ENCODE measurements at places on chromosomes 1 and 21.

DNA sequence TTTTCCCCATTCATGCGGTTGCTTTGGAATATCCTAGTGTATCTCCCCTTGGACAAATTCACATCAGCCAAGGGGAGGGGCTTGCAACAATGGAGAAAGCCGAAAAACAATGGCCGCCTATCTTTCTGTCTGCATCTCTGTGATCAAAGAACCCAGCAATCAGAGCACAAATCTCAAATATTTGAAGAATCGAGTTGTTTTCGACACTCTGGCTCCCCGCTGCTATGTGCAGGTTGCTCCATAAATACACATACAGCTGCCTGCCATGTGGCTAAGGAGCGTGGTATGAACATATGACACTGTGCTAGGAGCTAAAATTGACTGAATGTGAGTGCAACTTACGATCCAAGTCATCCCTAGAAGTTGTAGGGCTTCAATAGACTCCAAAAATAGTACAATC is 8.5 kb downstream of the CFHR4 start:
- no peak for DNase-seq

DNA sequence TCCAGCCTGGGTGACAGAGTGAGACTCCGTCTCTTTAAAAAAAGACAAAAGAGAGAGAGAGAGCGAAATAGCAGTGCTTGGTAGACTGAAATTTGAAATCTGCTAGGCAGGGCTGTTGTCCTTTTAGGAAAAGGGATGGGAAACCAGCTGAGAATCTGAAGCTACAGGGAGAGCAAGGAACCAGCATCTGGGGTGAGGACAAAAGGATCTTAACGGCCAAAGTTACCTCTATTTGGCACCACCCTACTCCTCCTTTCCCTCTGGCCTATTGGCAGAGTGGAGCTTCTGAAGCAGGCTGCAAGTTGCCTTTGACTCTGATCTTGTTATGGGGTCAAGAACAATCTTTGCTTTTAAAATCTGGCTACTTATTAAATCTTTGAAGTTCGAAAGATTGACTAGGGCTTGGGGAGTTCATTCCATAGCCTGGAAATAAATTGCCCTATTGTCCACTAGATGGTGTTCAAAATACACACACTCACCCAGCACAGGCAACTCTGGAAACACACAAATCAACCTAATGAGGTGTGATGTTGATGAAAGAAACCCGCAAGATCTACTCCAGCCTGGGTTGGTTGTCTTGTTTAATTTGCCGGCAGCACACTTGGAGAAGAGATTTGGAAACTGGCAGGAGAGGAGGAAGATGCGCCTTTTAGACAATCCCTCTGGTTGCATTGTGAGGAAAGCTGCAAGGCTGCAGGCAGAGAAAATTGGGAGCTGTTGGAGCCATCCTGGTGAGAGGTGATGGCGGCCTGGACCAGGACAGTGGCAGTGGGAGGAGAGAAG is 16.5 kb upstream of the PARP1 start:
- no peak for DNase-seq

DNA sequence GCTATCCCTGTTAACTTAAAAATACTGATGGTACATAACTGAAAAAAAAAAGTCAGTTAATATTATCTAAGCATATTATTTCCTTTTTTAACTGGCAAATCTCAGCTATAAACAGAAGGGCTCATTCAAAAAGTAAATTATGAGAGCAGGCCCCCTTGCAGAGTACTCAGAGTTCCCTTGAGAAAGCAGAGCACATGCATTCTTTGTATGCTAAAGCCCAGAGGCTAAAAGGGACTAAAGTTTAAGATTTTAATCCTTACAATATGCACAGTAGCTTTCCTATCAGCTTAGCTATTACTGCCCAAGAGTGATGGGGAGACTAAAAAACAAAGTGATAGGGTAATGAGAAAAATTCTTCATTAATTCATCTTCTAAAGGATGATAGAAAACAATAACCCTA is 18.5 kb downstream of the SLC16A1 start:
- DNase-seq, result peak; percentile 36

- DNase-seq, result no peak
Observed at GRCh38 chr1:164753521-164754077, 194.6 kb downstream of the PBX1 start.

GRCh38 chr1:205477759-205478247 is 22.0 kb upstream of the BLACAT1 start:
- no peak for DNase-seq

- no peak for DNase-seq
Observed at GRCh38 chr1:7145947-7146346, 360.7 kb downstream of the CAMTA1 start.

DNA sequence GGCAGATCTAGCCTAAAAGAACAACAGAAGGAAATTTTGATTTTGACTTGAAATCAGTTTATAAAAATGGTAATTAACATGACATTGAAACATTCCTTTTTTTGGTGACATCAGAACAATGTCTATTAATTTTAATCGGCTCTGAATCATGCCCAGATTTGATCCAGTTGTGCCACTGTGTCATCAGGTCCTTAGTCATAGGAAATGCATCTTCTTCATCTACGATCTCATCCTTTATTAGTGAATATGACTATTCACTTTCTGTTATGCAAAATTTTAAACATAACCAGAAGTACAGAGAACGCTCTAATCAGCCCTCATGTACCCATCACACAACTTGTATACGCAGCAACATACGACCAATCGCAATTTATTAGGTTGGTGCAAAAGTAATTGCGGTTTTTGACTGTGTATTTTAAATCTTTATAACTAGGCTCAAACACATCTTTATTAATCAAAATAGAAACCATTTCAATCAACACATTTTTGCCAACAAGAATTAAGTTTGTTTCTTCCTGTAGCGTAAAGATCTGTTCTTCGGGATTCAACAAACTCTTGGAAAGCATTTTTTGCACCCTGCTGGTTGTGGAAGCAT is 40.3 kb upstream of the TLR5 start:
- DNase-seq, result no peak

DNA sequence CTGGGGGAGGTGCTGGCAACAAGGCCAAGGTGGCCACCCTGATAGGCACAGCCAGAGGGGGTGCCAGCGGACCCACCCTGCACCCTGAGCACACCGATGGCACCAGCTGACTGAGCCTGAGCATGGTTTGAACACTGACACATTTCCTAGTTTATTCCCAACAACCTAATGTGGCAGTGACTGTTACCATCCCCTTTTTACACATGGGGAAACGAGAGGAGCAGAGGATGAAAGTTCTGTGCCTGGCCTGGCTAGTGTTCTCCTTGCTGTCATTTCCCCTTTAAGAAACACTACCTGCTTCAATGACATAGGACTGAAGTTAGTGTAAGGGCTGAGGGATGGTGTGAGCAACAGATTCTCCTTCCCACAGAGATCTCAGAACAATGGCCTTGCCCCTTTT is 15.3 kb downstream of the CLDN14 start:
- DNase-seq, result no peak

DNA sequence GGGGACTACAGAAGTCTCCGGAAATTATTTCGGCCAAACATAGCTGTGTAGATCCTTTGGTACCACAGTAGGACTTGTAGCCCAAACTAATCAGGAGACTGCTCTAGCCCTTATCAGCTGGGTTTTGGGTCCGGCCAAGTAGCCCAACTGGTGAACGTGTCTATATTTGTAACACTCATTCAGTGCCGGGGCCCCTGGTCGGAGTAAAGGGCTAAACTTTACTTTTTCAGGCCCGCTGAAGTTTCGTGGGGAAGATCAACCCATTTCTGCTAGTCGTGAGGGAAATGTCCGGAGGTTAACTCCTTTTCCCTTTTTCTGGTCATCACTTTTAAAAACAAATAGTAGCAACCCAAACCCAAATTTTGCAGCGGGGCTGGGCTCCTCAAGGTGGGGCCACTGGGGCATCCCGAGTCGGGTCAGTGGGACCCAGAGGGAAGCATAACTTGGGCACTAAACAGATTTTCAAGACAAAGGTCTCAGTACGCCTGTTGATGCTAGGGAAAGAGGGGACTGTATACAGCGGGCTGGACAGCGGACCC is 1.7 kb downstream of the LHX9 start:
- DNase-seq, result no peak

GRCh38 chr1:37901893-37902225 is 42.5 kb upstream of the MTF1 start:
- DNase-seq, result no peak

Data from D721Med (cell line).